ENCODE measurements at places on chromosomes 2 and 18. TPM values are rescaled to one million over a fixed set of nuclear protein-coding genes. Genes with fewer than 3 reads are reported as not detected.
A peak's percentile ranks its signal among the peaks of the same experiment; 100 is the strongest.

DNA sequence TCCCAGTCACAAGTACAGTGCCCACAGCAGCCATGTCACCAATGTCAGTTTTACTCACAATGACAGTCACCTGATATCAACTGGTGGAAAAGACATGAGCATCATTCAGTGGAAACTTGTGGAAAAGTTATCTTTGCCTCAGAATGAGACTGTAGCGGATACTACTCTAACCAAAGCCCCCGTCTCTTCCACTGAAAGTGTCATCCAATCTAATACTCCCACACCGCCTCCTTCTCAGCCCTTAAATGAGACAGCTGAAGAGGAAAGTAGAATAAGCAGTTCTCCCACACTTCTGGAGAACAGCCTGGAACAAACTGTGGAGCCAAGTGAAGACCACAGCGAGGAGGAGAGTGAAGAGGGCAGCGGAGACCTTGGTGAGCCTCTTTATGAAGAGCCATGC lies 31.3 kb downstream of the COX7A2L start:
- no peak for DNase-seq

GRCh38 chr18:41134426-41134825 lies 820.6 kb upstream of the PIK3C3 start:
- no peak for DNase-seq

DNA sequence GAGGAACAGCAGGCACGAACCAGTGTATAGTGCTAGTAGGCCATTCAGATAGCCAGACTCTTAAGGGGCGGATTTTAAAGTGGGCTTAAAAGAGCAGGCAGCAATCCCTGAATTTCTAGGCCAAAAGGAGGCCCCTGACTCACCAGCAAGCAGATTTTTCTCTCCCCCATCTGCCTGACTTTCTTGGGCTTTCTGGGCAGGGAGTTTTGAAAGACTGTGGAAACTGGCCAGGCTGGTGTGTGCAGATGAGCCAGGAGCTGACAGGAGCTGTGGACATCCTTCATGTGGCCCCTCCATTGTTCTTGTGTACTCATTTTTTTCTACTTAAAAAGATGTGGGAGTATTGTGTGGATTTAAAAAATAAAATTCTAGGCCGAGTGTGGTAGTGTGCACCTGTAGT lies 59.0 kb downstream of the GLI2 start:
- DNase-seq: no peak

DNA sequence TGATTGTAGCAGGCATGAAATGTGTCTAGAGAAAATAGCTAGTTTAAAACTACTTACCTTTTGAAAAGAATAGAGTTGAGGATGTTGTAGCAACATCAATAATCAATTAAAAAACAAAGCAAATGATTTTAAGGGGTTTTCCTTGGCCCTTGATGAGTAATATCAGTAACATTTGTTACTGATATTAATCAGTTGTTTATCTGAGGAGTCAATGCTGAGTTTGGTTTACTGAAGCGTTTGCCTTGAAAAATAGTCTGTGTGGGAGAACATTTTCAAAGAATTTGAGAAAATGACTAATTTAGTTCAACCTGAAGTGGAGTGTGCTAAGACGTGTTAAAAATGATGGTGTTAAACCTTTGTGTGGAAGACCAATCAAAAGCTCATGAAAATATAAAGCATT lies 9.3 kb downstream of the PTH2R start:
- no peak for DNase-seq

- no peak for DNase-seq
These were observed 4.1 kb downstream of the KCNF1 start for GRCh38 chr2:10915731-10916276.

DNA sequence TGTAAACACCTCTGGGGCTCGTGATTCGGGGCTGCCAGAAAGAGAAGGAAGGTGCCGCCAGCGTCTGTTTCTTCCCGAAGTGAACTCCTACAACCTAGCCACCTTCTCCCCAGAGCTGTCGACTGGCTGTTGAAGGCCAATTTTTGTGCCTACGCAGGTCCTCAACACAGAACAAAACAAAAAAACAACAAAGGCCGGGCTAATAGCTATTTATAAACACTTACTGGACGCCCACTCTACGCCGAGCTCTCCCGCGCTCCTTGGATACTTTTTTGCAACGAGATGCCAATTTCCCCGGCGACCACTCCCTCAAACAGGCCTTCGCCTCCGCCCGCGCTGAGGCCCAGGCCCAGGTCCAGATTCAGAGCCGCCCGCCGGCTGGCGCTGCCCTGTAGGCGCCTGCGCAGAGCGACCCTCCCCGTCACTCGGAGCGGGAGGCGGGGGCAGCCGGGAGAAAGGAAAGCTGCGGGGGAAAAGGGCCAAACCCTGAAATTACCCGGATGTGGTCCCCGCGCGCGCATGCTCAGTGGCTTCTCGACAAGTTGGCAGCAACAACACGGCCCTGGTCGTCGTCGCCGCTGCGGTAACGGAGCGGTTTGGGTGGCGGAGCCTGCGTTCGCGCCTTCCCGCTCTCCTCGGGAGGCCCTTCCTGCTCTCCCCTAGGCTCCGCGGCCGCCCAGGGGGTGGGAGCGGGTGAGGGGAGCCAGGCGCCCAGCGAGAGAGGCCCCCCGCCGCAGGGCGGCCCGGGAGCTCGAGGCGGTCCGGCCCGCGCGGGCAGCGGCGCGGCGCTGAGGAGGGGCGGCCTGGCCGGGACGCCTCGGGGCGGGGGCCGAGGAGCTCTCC lies at the start of gene SMAD4:
Gene SMAD4 (plus strand): TSS at position 520 of the 843 bp plus-strand sequence. CDS start 16,834 bp downstream, outside the sequence.
- DNase-seq: peak; percentile 97

DNA sequence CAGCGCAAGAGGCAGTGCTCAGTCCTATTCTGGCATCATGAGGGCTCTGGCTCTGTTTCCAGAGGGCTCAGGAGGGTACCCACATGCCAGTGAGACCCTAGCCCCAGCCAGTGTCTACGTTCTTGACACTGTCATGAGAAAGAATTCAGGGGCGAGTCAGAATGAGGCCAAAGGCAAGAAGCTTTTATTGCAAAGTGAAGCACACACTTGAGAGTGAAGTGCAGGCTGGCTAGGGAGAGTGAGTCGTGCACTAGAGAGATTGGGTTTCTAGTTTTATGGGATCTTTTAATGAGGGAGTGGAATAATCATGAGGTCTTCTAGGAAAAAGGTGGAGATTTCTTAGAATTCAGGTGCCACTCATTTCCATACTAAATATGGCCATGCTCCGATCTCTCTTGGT lies 164.1 kb downstream of the DCDC2C start:
- no peak for DNase-seq

- no peak for DNase-seq
These were observed 17.1 kb downstream of the SNRPD1 start for GRCh38 chr18:21629089-21629832.

DNA sequence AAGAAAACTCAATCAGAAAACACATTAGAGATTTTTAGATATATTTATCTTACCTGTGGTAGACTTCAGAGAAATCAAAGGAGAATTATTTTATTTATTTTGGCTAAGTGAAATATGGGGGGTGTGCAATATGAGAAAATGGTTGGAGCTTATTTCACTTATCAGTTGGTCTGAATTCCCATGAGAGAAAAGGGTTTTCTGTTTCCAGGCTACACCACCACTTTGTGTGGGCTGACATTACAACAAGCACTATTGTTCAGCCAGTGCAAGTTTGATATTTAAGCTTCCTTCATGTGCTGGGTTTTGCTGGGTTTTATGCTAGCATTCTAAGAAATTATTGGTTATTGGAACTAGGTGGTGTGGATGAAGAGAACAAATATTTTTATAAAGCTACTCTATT lies 33.5 kb downstream of the RMND5A start:
- no peak for DNase-seq

DNA sequence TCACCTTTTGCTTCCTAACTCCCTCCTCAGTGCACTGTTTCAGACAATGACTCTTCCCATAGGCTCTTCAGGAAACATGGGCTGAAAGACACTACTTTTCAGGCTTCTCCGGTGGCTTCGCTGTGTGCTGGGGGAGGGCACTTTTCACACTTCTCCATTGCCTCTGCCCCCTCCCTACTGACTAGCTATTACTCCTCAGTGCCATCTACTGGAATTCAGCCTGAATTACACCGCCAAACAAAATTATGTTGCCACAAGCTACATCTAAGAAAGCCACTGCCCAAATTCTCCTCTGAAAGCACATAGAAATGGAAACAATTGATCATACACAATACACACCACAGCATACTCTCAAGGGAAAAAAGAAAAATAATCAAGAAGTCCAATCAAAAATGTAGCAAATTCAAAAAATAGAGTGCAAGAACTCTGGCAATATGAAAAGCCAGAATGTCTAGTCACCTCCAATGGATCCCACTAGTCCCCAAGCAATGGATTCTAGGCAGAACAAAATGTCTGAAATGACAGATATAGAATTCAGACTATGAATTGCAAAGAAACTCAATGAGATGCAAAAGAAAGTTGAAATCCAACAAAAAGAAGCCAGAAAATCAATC lies 1139.4 kb upstream of the GYPC start:
- DNase-seq: no peak

DNA sequence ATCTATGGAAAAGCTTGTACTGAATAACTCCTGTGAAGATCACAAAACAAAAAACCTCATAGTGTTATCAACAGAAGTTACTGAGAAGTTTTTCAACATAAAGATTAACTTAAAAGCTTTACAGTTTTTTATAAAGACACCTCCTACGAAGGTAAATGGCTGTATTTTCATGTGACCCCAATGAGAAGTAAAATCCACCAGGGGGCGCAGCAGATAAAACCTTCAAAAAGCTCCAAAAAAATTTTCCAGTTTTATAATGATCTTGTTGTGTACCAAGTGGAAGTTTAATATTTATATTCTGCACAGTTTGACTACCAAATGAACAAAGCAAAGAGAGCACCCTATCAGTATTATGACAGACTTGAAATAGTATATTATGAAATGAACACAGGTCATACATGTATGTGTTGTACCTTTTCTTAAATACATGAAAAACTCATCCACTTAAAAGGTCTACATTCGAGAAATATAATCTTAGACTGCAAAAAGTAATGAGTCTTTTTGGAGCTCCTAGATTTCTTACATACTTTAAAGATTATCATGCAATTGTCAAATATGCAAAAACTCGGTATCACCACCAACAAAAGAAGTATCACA lies 38.5 kb downstream of the PNO1 start:
- no peak for DNase-seq

DNA sequence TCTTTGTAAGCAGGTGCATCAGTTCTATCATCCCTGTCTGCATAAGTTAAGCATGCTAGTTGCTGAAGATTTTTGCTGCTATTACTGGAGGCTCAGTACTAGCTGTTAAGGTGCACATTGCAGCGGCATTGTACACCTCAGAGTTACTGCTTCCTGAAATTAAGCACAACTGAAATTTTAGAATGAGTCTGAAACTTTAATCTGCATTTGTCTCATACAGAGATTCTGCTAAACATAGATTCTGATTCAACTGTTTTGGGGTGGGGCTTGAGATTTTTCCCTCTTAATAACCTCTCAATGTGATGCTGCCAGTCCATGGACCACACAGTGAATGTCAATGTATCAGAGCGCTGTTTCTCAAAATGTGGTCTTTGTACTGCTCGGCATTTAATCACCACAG lies 585.7 kb upstream of the GCFC2 start:
- DNase-seq: no peak

- DNase-seq: no peak
These were observed 107.2 kb upstream of the L3MBTL4 start for GRCh38 chr18:6521803-6522418.

DNA sequence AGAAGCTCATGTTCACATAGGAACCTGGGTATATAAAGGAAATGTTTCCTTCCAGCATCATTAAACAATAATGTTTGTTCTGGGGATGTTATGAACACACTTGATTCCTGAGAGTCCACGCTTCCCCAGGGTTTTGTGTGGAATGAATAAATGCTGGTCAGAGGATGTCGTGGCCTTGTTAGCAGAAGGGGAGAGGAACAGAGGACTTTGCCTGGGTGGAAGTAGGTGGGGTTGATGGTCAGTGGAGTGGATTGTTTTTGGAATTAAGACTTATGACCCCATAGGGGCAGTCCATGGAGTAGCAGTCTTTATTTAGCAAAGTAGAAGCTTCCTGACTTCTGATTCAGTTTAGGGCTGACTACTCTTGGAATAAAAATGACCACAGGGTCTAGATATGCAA lies 139.6 kb downstream of the MYO1B start:
- DNase-seq: no peak

DNA sequence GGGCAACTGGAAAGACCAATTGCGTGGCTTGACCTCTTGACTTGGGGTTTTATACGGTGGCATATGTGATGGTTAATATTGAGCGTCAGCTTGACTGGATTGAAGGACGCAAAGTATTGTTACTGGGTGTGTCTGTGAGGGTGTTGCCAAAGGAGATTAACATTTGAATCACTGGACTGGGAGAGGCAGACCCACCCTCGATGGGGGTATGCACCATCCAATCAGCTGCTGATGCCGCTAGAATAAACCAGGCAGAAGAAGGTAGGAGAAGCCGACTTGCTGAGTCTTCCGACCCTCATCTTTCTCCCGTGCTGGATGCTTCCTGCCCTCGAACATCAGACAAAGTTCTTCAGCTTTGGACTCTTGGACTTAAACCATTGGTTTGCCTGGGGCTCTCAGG lies 34.2 kb upstream of the YPEL5 start:
- DNase-seq: no peak

DNA sequence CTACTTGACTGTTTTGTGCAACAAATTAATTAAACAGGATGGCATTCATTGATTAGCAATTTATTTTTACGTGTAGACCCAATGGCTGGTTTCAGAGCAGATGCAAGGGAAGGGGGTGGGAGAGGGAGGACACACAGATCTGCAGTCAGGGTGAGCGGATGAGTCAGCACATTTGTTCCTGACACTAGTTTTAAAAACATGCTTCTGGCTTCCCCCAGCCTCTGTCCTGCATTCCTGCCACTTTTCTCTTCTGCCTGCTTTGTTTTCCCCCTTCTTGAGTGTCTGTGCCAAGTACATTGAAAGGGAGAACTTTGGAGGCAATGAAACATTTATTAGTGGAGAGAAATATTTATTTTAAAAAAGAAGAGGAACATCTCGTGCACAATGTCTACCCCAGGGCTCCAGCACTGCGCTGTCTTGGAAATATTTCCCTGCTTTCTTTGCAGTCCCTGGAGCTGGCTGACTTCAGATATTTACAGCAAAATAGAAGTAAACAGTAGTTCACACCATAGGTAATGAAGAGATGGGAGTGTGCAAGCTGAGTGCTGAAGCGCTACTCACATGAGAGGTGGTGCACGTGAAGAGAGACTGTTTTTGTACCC lies 52.2 kb downstream of the NRP2 start:
- no peak for DNase-seq

The SIX3 gene
- not detected for total RNA-seq

The ELOA2 gene
- not detected for total RNA-seq

The TUBB8B gene
- 0.31 TPM for total RNA-seq

The PTPN18 gene
- total RNA-seq: 21.3 TPM

The ITGA4 gene
- 1.8 TPM for total RNA-seq

The SCYGR4 gene
- not detected for total RNA-seq

The SERPINB7 gene
- 0.68 TPM for total RNA-seq

The WDR7 gene
- total RNA-seq: 28.0 TPM

Data from mesothelial cell of epicardium (in vitro differentiated cells).